ENCODE measurements at places on chromosomes 3 and 15.
A peak's percentile ranks its signal among the peaks of the same experiment; 100 is the strongest.

- no peak for DNase-seq
These were observed 213.9 kb upstream of the RBMS3 start for GRCh38 chr3:29067007-29067406.

GRCh38 chr3:82461049-82461889 lies 699.8 kb upstream of the GBE1 start:
- peak; percentile 26 for DNase-seq

- DNase-seq: no peak
These were observed 65.6 kb upstream of the SLC6A1 start for GRCh38 chr3:10926811-10927521.

DNA sequence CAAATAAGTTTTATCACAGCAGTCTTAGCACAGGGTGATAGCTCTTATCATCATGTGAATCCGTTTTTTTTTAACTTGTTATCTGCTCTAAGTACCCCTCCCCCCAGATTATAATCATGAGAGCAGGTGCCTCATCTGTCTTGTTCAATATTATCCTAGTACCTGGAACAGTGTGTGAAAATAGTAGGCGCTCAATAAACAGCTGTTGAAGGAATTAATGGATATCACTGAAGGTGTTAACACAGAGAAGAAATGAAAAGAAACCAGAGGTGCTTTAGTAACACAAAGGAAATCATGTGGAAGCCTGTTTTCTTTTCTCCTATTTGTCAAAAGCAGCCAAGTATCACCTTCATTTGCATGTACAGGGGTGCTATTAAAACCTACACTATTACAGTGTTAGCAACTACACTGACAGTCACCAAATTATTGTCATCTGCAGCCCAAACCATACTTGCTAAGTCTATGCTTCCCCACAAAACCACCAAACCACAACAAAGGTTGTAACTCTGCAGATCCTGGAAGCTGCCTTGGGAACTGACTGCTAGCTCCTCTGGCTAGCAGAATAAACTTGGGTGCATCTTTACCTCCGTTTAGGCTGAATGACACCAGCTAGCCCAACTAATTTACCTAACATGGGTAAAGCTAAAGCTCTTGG lies 2.9 kb downstream of the XPC start:
- no peak for DNase-seq

DNA sequence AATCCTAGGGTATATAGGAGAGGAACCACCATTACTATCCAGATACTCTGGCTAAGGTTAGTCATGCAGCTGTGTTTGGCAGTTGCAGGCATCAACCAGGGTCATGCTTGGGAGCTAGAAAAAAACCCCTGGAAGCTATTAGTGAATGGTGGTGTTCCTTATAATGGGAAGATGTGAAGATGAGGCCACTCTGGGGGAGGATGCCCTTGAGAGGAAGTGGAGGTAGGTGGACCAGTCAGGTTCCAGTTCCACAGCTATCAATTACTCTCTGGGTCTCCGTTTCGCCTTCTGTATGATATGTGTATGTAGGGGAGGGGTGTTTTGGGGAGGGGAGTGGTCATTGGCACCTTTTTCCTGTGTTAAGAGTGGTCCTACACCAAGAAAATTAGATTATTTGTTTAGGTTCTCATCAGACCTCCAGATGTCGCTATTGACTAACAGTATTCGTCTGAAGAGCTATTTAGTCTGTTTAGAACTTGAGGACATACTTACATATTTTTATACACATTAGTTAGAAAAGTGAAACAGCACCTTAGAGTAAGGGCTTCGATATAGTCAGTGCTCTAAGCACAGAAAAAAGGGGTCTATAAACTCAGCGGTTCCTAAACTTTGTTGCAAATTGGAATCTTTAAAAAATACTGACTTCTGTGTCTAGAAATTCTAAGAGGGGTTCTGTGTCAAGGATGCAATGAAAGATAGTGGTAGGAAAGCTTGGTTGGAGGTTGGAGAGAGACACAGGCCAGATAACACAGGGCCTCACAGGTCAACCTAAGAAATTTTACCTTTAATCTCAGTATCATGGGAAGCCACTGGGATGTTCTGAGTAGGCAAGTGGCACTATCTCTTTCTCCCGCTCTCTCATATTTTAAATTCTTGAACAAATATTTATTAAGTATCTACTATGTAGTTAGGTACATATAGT lies 9.1 kb upstream of the HPS3 start:
- peak; percentile 83 for DNase-seq

DNA sequence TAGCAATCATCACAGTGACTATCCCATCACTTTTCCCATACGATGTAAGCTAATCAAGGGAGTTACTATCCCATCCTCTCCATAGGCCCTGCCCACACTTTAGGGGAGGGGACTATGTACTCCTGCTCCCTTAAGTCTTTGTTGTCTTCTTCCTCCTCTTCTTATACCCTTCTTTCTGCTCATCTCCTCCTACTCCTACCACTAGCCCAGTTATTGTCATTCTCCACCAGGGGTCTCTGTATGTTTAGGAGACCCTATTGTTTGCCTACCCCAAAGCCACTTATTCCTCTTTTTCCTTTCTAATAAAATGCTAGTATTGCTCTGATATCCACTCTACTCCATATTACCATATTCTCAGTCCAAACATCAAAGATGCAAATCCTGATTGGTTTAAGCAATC lies 27.8 kb downstream of the STAC start:
- DNase-seq: peak; percentile 40

- no peak for DNase-seq
These were observed 3.1 kb downstream of the CCDC33 start for GRCh38 chr15:74239051-74239705.

DNA sequence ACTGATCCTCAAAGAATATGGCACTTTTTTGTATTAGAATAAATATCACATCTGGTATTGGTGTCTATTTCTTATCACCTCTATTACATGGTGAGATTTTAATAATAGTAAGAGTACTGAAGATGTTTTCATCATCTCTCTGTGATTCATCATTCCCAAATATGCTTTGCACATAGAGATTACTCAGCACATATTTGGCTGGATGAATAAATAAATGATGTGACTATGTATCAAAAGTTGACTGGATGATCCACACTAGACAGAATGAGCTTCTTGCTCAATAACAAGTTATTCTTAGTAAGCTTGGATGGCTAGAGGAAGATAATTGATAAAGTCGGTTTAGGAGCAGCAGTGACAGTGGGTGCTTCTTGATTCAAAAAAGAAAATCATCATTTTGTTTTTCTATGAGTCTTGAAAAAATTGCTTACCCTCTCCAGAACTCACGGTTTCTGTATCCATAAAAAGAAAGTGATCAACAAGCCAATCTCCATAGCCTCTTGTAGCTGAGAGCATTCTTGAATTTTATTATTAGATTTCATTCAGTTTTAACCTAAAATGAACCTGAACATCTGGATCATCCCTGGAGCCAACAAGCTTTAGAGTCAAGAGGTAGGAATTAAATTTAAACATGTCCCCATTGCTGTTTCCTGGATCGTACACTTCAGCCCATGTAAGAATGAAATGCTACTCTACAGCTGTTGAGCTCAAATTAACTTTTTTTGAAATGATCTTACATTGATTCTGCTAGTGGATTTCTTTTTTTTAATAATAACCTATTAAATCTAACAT lies 104.8 kb upstream of the OSTN start:
- no peak for DNase-seq
